Stimulated activated CD4-positive, alpha-beta T cell treated with anti-CD3 and anti-CD28 coated beads, Interleukin-2, amount 100 ng/mL, for 24 hours (primary cell): ENCODE measurements at places on chromosomes 4 and X.

DNA sequence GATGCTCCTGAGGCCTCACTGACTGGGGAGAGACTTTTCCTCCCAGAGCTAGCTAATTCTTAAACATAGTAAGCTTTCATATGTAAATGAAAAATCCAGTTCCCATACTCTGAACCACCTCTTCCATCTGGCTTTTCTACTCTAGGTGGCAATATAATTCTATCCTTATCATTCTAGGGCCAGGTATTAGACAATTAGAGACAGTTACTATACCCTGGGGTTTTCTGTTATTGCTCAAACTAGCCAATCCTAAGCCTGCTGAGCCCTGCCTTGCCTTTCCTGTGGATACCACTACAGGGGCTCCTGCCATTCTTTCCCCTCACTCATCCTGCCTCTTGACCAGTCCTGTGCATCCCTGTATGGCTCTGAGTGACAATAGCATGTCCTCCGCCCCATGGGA is 552.0 kb downstream of the STIM2 start:
- no peak for DNase-seq

GRCh38 chrX:73262991-73263390 is 48.3 kb upstream of the NAP1L2 start:
- DNase-seq, result no peak

GRCh38 chr4:127791391-127791790 is 9.3 kb downstream of the HSPA4L start:
- no peak for DNase-seq

- no peak for DNase-seq
These were observed 245.4 kb downstream of the FBXW7 start for GRCh38 chr4:152290366-152290921.

- no peak for DNase-seq
These were observed 36.1 kb upstream of the HMX1 start for GRCh38 chr4:8907596-8908205.

GRCh38 chrX:136867096-136867491 is 13.4 kb downstream of the RBMX start:
- no peak for DNase-seq

- no peak for DNase-seq
These were observed 67.6 kb upstream of the HGFAC start for GRCh38 chr4:3374011-3374645.

- no peak for DNase-seq
These were observed 28.9 kb downstream of the FGF5 start for GRCh38 chr4:80295336-80295735.

DNA sequence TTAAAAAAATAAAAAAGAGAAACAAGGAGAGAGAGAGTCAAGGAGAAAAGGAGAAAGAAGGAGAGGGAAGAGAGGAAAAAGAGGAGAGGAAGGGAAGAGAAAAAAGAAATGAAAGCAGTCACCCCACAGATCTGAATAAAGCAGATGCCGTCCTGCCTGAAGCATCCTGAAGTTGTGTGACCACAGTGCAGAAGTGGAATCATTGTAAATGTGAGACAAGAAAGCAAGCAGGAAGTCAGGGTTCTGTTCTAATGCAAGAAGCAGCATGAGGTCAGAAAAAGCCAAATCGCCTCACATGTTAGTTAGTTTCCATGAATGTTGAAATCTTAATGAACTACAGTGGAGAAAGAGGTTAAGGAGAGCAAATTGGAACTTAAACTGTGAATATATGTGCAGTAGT is 692.5 kb downstream of the CENPC start:
- no peak for DNase-seq
